ENCODE measurements at places on chromosomes 12 and 14. TPM values are rescaled to one million over a fixed set of nuclear protein-coding genes. Genes with fewer than 3 reads are reported as not detected.
A peak's percentile ranks its signal among the peaks of the same experiment; 100 is the strongest.

DNA sequence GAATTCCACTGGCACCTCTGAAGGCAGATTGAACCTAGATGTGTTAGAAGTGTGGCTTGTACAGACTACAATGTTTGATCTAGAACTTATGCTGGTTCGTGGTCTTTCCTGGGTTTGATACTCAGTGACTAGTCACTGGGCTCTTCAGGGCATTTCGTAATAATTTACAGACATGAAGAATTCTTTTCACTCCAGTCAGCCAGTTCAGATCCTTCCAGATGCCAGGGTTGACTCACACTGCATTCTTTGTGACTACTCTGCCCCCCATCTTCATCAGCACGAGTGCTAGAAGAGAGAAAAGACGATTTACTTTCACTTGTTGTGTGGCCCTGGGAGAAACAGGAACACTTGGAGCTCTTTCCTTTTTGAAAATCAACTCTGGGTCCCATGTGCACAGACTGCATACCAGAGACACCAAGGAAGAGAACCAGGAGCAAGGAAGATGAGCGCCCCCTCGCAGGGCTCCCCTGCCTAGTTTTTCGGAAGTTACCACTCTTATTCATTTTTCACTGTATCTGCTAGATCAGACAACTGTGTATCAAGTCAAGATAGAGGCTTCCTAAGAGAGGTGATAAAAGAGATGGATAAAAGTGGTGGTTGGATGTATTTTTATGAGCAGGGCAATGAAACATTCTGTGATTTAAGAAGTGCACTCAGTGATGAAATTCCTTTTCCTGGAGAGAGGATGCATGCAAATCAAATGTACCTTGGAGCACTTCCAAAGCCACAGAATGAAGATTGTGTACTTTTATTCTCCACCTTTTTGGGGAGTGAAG is 33.5 kb upstream of the EVL start:
- no peaks in the 10 kb centered on the region for H3K36me3 ChIP-seq
- peak; percentile 59 for DNase-seq
- no peaks in the 10 kb centered on the region for H3K27me3 ChIP-seq
- H3K4me1 ChIP-seq: peaks cover 37% of the 10 kb centered on the region
- H3K27ac ChIP-seq: peak overlapping the region; percentile 15

MUCL1 gene
- not detected for total RNA-seq

GRCh38 chr14:105423488-105424195 is 4.0 kb downstream of the MTA1 start:
- H3K27me3 ChIP-seq: no peaks in the 10 kb centered on the region
- no peak overlapping the region for H3K4me3 ChIP-seq
- H3K36me3 ChIP-seq: peaks cover 10% of the 10 kb centered on the region
- DNase-seq: peak; percentile 49
- peaks cover 29% of the 10 kb centered on the region for H3K4me1 ChIP-seq

DNA sequence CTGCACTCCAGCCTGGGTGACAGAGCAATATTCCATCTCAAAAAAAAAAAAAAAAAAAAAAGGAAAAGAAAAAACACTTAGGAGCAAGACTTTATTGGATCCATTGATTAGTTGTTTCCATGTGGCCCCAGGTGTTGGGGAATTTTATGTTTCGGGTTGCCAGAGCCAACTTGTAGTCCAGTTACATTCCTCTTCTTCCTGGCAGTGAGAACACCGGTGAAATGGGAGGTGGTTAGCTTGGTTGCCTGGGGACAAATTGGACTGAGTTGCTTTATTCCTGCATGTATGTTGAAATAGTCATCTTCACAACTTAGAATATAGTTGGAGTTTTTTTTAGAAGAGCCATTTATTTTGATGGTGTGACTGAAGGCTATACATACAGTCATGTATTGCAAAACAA is 12.6 kb downstream of the RCOR1 start:
- peak; percentile 45 for DNase-seq
- no peaks in the 10 kb centered on the region for H3K27me3 ChIP-seq
- H3K4me3 ChIP-seq: no peak overlapping the region
- H3K36me3 ChIP-seq: no peaks in the 10 kb centered on the region

NAA30 gene
- total RNA-seq: 3.0 TPM

RBM25 gene
- total RNA-seq: 53.8 TPM

- no peaks in the 10 kb centered on the region for H3K27me3 ChIP-seq
- peak overlapping the region; percentile 82 for H3K27ac ChIP-seq
- H3K36me3 ChIP-seq: no peaks in the 10 kb centered on the region
- DNase-seq: no peak
Observed at GRCh38 chr12:49232940-49233841, 31.7 kb upstream of the TUBA1C start.

KLRG1 gene
- 1.8 TPM for total RNA-seq

- no peaks in the 10 kb centered on the region for H3K27me3 ChIP-seq
- no peaks in the 10 kb centered on the region for H3K4me1 ChIP-seq
- H3K27ac ChIP-seq: no peak overlapping the region
- H3K36me3 ChIP-seq: no peaks in the 10 kb centered on the region
Observed at GRCh38 chr12:89075880-89076540, 276.3 kb downstream of the DUSP6 start.

GRCh38 chr14:57302883-57303282 is 34.1 kb downstream of the AP5M1 start:
- H3K4me3 ChIP-seq: no peak overlapping the region
- no peak for DNase-seq
- no peaks in the 10 kb centered on the region for H3K27me3 ChIP-seq

GRCh38 chr12:124625867-124626675 is 58.7 kb upstream of the NCOR2 start:
- H3K27ac ChIP-seq: peak overlapping the region; percentile 81
- H3K4me1 ChIP-seq: peaks cover 35% of the 10 kb centered on the region
- H3K36me3 ChIP-seq: no peaks in the 10 kb centered on the region
- H3K4me3 ChIP-seq: no peak overlapping the region
- peak; percentile 90 for DNase-seq

- no peak overlapping the region for H3K27ac ChIP-seq
- DNase-seq: no peak
Observed at GRCh38 chr14:87581298-87581697, 411.7 kb downstream of the GALC start.

GRCh38 chr12:75784591-75784990 is 247.0 kb downstream of the PHLDA1 start:
- H3K36me3 ChIP-seq: no peaks in the 10 kb centered on the region
- peak; percentile 23 for DNase-seq
- no peaks in the 10 kb centered on the region for H3K27me3 ChIP-seq
- H3K4me1 ChIP-seq: no peaks in the 10 kb centered on the region
- H3K4me3 ChIP-seq: no peak overlapping the region
- no peak overlapping the region for H3K27ac ChIP-seq

RABGGTA gene
- 55.9 TPM for total RNA-seq

DNA sequence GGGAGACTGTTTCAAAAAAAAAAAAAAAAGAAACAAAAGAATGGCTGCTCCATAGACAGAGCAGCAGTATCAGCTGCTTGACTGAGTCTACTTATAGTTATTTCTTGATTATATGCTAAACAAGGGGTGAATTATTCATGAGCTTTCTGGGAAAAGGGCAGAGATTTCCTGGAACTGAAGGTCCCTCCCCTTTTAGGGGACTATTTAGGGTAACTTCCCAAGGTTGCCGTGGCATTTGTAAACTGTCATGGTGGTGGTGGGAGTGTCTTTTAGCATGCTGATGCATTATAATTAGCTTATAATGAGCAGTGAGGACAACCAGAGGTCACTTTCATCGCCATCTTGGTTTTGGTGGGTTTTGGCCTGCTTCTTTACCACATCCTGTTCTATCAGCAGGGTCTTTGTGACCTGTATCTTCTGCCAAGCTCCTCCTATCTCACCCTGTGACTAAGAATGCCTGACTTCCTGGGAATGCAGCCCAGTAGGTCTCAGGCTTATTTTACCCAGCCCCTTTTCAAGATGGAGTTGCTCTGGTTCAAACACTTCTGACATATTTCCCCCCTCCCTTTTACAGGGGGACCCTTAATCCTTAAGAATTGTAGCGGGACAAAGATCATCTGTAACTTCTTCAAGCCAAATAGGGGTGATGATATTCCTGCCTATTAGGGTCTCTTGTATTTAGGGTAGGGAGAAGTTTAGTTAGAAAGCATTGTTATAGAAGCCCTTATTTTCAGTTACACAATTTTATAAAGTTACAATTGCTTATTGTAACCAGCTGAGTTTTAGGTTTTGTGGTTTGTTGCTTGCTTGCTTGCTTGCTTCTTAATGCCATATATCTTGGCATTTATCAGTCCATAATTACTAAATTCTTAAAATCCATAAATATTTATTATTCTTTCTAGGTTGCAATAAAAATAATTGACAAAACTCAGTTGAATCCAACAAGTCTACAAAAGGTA is 42.5 kb downstream of the MARK3 start:
- no peak overlapping the region for H3K4me3 ChIP-seq
- H3K4me1 ChIP-seq: peaks cover 24% of the 10 kb centered on the region
- peaks cover 3% of the 10 kb centered on the region for H3K36me3 ChIP-seq
- DNase-seq: no peak

DNA sequence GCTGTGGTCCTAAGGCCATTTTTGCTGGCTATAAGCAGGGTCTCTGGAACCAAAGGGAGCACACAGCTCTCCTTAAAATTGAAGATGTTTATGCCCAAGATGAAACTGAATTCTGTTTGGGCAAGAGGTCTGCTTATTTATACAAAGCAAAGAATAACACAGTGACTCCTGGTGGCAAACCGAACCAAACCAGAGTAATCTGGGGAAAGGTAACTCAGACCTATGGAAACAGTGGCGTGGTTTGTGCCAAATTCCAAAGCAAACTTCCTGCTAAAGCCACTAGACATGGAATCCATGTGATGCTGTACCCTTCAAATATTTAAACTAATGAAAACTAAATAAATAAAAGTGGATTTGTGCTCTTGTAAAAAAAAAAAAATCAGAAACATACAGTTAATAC is 29.6 kb upstream of the BICDL1 start:
- no peak overlapping the region for H3K4me3 ChIP-seq
- H3K4me1 ChIP-seq: no peaks in the 10 kb centered on the region
- no peaks in the 10 kb centered on the region for H3K36me3 ChIP-seq
- no peak overlapping the region for H3K27ac ChIP-seq
- DNase-seq: no peak

PTGR2 gene
- 11.5 TPM for total RNA-seq

GRCh38 chr12:98735821-98736220 is 90.7 kb downstream of the APAF1 start:
- peaks cover 30% of the 10 kb centered on the region for H3K36me3 ChIP-seq
- H3K4me3 ChIP-seq: no peak overlapping the region
- no peak overlapping the region for H3K27ac ChIP-seq
- H3K27me3 ChIP-seq: no peaks in the 10 kb centered on the region
- DNase-seq: no peak

ACSM4 gene
- total RNA-seq: not detected

KLHDC1 gene
- 7.2 TPM for total RNA-seq

GZMB gene
- 10.5 TPM for total RNA-seq

PLCZ1 gene
- not detected for total RNA-seq

DNA sequence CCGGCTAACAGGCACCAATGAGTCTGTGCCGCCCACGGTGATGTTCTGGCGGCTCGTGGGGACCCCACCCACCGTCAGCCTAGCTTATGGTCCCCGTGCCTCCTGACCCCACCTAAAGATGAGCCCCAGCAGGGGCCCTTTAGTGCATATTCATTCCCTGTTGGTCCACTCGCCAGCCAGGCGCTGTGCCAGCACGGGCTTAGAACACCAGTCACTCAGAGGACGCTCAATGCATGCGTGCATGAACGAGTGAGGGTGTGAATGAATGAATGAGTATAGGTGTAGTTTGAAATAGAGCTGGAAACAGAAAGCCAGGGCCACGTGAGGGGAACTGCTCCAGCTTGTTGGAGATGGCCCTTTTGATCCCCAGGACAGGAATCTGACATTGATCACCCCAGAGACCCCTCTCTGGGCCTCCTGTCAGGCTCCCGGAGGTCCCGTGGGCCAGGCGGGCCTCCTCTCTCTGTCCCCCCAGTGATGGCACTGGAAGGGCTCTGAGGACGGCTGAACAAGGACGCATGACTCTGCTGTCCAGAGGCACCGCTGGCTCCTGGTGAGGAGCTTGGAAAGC is 193.9 kb upstream of the C14orf180 start:
- H3K4me1 ChIP-seq: no peaks in the 10 kb centered on the region
- no peaks in the 10 kb centered on the region for H3K27me3 ChIP-seq
- DNase-seq: no peak
- no peak overlapping the region for H3K4me3 ChIP-seq
- no peaks in the 10 kb centered on the region for H3K36me3 ChIP-seq
- no peak overlapping the region for H3K27ac ChIP-seq

LRFN5 gene
- 1.3 TPM for total RNA-seq

GRCh38 chr14:23345987-23346692 is 6.5 kb downstream of the SLC22A17 start:
- DNase-seq: no peak
- H3K4me3 ChIP-seq: no peak overlapping the region
- H3K27me3 ChIP-seq: no peaks in the 10 kb centered on the region

TULP3 gene
- total RNA-seq: 11.2 TPM

DNA sequence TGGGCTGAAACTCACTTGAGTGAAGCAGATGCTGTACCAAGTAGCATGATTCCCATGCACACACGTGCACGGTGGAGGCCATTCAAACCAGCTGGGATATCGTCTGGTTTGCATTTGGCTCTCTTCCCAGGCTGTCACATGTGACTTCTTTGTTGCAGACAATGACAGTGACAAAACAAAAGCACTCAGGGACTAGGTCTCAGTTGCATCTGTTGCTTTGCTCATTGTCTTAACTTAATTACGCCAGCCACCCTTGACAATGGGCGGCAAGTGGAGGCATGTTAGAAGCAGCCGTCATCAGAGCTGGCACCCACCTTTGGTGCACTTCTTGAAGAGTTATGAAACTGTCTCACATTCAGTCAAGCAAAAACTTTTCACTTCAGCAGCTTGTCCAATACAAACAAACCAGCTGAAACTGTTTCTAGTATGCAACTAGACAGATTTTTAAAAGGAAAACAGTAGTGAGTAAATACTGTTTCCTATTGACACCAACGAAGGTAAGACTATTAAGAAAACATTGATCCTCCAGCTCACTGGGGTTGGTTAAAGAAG is 74.3 kb downstream of the IGF1 start:
- no peaks in the 10 kb centered on the region for H3K4me1 ChIP-seq
- H3K27ac ChIP-seq: no peak overlapping the region
- no peak for DNase-seq
- no peak overlapping the region for H3K4me3 ChIP-seq

- no peak for DNase-seq
- H3K36me3 ChIP-seq: no peaks in the 10 kb centered on the region
- H3K4me1 ChIP-seq: no peaks in the 10 kb centered on the region
- H3K27me3 ChIP-seq: no peaks in the 10 kb centered on the region
- H3K27ac ChIP-seq: no peak overlapping the region
Observed at GRCh38 chr12:5488626-5488955, 56.7 kb downstream of the NTF3 start.

GRCh38 chr12:100868487-100868886 is 73.9 kb downstream of the ANO4 start:
- no peaks in the 10 kb centered on the region for H3K27me3 ChIP-seq
- no peak overlapping the region for H3K4me3 ChIP-seq
- H3K36me3 ChIP-seq: no peaks in the 10 kb centered on the region
- no peak for DNase-seq

GRCh38 chr12:91413581-91414546 is 231.2 kb upstream of the DCN start:
- H3K27me3 ChIP-seq: no peaks in the 10 kb centered on the region
- H3K27ac ChIP-seq: no peak overlapping the region
- DNase-seq: peak; percentile 21

All from upper lobe of left lung (tissue), 6 donors.